ENCODE measurements at places on chromosomes 7 and 10. TPM values are rescaled to one million over a fixed set of nuclear protein-coding genes. Genes with fewer than 3 reads are reported as not detected.
A peak's percentile ranks its signal among the peaks of the same experiment; 100 is the strongest.

The SRGN gene
- not detected for total RNA-seq

DNA sequence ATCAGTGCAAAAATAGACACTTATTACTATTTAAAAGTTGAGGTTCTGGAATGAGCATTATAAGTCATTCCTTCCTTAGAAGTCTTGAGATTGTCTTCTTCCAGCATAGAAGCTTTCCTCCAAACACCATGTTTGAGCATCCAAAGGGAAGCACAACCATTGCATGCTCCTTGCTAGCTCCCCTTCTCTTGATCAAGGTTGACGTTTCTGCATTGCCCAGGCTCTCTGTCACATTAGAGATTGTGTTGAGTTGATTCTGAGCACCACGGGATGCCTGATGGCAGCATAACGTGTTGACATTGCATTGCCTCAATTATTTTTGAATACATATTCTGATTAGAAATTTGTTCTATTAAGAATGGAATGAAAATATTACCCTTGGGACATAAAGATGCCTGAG lies 322.2 kb downstream of the CDK14 start:
- no peak for DNase-seq

The KNDC1 gene
- 11.0 TPM for total RNA-seq

DNA sequence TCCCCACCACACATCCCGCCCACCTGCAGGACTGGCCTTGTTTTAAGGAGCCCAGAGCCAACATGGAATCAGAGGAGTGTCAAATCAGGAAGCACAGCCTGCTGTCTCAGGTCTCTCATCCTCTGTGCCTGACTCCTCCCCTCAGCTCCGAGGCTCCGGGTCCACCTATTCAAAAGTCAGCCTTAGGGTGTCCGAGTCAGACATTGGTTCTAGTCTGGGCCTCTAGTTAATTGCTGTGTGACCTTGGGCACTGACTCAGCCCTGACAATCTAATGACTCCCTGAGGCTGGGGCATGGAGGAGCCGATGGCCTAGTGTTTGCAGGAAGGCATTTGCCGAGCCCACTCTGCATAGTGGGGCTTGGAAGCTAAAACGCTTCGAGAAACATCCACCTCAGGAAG lies 223.1 kb upstream of the PPP2R2D start:
- no peak for DNase-seq

The PRTFDC1 gene
- 35.4 TPM for total RNA-seq

DNA sequence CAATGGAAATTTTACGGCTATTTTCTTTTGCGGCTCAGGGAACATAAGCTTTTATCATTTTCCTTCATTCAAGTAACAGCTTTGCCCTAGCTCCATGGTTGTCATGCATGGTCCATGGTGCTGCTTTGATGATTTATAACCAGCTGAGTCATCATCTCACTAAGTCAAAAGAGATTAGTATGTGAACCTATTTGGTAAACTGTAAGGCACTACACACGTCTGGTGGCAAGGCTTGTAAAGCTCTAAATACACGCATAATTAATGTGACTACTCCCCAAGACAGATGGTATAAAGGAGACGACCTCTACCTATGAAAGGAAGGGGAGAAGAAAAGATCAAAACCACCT lies 340.2 kb downstream of the KCNMA1 start:
- no peak for DNase-seq

DNA sequence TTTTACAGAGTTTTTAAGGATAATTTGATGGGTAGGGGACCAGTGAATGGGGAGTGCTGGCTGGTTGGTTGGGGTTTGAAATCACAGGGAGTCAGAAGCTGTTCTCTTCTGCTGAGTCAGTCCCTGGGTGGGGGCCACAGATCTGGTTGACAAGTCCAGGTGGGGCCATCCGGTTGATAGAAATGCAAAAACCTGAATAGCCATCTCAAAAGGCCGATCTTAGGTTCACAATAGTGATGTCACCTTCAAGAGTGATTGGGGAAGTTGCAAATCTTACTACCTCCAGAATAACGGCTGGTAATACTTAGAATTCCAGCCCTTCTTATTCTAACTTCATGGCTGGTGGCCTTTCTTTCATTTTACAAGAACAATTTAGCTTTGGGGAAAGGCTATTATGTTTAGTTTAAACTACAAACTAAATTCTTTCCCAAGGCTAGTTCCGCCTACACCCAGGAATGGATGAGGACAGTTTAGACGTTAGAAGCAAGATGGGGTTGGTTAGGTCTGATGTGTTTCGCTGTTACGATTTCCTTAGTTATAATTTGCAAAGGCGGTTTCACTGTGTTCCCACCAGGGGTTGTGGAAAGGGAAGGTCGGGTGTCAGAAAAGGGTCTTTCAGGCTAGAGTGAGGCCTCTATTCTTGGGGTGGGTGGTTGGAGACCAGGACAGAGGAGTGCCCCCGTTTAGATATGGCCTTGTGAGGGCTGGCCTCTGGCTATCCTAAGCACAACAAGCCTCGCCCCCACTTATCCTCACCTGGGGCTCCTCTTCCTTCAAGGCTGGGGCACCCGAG lies 27.4 kb downstream of the IFT22 start:
- DNase-seq: no peak

DNA sequence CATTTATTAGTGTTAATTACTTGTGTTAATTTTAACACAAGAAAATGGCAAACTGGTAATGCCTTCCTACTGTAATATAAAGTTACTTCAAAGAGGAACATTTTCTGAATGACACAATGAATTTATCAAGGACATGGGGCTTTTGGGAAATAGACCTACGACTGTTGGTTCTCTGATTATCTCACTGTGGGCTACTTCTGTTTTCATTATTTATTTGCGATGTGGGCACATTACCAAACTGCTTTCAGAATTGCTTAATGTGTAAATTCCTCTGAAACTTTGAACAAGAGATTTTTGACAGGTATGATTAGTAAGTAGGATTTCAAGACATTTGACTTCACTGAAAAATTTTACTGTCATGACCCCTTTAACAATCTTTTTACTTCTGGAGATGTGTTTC lies 535.6 kb downstream of the CNTNAP2 start:
- no peak for DNase-seq

The DGKI gene
- 0.91 TPM for total RNA-seq

The CRPPA gene
- 3.8 TPM for total RNA-seq

- DNase-seq: peak; percentile 21
Measured at GRCh38 chr7:95509199-95509598, 23.5 kb downstream of the ASB4 start.

DNA sequence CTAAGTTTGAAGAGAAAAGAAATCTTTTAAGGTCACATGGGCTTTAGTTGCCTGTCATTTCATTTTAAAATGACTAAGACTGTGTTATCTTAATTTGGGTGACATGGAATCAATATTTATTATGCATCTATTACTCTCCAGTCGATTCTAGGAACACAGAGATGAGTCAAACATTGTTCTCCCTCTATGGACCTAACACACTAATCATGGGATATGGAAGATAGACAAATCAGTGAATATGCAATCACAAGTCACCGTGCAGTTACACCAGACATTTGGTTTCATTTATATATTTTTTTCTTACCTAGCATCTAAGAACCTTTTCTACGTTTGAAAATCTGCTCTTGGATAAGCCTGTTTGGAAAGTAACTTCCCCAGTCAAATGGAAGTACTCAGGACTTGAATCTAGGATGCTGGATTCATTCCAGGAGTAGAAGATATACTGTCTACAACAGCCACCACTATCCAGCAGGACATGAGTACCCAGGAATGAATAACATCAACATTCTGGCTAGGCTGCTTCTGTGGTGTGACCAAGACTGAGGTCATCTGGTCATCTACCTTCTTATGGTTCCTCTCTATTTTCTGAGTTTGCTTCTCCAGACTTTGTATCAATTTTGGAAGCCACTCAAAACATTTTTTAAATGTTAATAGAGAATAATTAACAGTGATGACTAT lies 902.9 kb upstream of the LRRN3 start:
- DNase-seq: no peak

The C10orf105 gene
- total RNA-seq: not detected

GRCh38 chr10:17643339-17643754 lies 604 bp upstream of the STAM start:
- peak; percentile 30 for DNase-seq

DNA sequence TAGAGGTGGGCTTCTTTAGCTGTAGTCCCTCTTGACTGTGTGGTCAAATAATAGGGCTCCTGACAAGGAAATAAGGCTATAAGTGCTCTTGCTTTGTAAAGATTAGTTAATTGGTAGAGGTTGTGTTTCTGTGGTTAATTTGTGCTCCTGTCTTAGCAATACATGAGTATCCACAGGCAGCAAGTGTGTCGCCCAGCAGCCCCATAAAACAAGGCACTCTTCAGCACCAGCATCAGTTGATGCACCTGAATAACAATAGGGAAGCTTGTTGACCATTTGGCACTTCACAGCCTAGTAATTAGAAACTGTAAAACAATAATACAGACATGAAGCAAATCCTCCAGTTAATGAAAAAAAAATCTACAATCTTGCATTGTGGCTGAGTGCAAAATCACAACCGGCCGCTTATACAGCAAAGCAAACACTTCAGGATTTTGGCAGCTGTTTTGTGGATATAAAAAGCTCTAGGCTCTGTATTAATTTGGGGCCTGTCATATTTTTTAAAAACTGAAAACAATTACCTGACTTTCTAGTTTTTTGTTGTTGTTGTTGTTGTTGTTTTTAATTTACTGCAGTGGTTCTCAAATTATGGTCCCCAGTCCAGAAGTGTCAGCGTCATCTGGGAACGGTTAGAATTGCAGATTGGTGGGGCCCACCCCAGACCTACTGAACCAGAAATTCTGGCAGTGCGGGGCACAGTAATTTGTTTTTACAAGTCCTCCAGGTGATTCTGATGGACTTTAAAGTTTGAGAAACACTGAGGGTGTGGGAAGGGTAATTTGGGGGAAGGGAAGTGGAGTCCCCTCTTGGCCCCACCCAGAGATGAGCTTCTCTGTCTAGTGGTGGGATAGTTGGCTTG lies 56.8 kb downstream of the AUTS2 start:
- DNase-seq: no peak

GRCh38 chr7:101857358-101857811 lies 40.0 kb downstream of the CUX1 start:
- DNase-seq: no peak

DNA sequence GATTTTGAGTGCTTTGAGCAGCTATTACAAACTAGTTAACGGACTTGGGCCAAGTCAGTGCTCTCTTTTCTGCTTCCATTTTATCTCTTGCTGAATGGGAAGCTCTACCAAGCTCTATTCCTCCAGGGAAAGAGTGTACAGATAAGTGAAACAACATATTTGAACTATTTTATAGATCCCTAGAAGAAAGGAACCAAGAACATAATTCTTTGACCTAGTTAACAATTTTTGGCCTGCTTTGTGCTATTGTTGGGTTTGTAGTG lies 244.8 kb downstream of the PRKG1 start:
- no peak for DNase-seq

- no peak for DNase-seq
Measured at GRCh38 chr10:51920672-51921071, 221.3 kb upstream of the CSTF2T start.

- no peak for DNase-seq
Measured at GRCh38 chr7:47625861-47626715, 44.2 kb upstream of the TNS3 start.

GRCh38 chr10:133237588-133238465 lies at the start of gene VENTX:
Gene VENTX (plus strand): TSS chr10:133237855. CDS start chr10:133237915, 60 bp downstream.
- DNase-seq: peak; percentile 39

The IKZF1 gene
- total RNA-seq: 0.36 TPM

- DNase-seq: no peak
Measured at GRCh38 chr7:50862302-50862701, 79.6 kb upstream of the GRB10 start.

- DNase-seq: no peak
Measured at GRCh38 chr7:3000566-3000965, 43.1 kb downstream of the CARD11 start.

DNA sequence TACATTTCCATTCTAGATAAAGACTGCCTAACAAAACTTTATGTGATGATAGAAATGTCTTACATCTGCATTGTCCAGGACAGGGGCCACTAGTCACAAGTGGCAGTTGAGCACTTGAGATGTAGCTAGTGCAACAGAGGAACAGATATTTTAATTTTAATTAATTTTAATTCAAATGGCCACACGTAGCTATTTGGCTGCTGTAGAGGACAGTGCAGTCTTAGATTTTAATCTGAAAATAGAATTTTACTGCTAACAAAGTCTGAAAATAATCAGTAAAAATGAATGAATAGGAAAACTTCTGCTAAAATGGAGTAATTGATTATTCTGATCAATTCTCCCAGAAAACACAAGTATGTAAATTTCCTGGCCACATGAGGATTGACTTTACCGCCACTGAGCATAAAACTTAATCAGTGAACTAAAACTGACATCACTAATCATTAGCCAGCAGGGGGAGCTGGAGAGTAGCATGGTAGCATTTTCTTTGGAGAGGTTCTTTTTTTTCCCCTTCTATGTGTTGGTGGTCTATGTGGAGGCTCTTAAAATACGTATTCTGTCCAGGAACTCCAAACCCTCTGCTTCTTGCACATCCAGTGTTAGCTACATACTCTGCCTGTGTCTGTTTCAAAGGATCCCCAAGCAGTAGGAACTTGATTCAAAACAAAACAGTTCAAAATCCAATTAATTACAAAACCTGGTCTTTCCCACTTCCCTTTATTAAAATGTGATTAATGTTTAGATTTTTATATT lies 52.1 kb downstream of the TSPAN12 start:
- DNase-seq: peak; percentile 37

DNA sequence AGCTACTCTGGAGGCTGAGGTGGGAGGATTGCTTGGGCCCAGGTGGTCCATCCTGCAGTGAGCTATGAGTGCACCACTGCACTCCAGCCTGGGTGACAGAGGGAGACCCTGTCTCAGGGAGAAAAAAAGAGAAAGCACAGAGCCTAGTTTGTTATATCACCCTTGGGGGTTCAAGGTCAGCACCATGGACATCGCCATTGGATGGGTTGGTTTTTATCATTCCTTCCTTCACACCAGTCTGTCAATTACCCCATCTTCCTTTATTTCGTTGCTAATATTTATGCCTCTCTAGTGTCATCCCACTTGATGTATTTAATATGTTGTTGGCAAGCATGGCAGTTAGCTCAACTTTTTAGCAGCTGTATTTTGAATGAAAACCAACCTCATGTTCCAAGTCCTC lies 182.3 kb downstream of the NSUN6 start:
- DNase-seq: no peak

- no peak for DNase-seq
Measured at GRCh38 chr7:8176370-8177081, 85.4 kb downstream of the ICA1 start.

GRCh38 chr10:58384544-58384998 lies 639 bp upstream of the TFAM start:
- DNase-seq: no peak

The ZNF804B gene
- not detected for total RNA-seq

- no peak for DNase-seq
Measured at GRCh38 chr7:121428855-121429489, 32.9 kb upstream of the FAM3C start.

GRCh38 chr7:143375298-143376034 lies 5.7 kb upstream of the ZYX start:
- no peak for DNase-seq

The HMX3 gene
- not detected for total RNA-seq

Measured in progenitor cell of endocrine pancreas (in vitro differentiated cells).